Sigmoid colon (tissue), 7 donors: ENCODE measurements at places on chromosomes 1 and 21. TPM values are rescaled to one million over a fixed set of nuclear protein-coding genes. Genes with fewer than 3 reads are reported as not detected.

DNA sequence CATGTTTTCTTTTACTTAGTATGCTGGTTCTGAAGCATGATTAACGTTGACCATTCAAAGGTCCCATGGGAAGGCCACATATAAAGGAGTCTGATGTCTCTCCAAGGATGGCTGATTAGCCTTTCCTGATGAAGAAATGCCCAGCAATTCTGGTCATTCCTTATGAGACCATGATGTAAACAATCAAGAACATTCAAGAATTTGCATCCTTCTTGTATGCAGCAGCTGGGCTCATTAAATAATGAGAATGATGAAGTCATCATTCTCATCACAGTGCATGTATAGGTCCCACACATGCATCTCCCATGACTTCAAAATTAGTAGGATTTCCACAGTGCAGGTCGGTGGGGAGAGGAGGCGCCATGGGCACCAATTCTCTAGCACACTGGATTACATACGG lies 85.4 kb downstream of the APP start:
- no peak for DNase-seq

The SPATA1 gene
- not detected for polyA plus RNA-seq

The MYOM3 gene
- 3.0 TPM for polyA plus RNA-seq

DNA sequence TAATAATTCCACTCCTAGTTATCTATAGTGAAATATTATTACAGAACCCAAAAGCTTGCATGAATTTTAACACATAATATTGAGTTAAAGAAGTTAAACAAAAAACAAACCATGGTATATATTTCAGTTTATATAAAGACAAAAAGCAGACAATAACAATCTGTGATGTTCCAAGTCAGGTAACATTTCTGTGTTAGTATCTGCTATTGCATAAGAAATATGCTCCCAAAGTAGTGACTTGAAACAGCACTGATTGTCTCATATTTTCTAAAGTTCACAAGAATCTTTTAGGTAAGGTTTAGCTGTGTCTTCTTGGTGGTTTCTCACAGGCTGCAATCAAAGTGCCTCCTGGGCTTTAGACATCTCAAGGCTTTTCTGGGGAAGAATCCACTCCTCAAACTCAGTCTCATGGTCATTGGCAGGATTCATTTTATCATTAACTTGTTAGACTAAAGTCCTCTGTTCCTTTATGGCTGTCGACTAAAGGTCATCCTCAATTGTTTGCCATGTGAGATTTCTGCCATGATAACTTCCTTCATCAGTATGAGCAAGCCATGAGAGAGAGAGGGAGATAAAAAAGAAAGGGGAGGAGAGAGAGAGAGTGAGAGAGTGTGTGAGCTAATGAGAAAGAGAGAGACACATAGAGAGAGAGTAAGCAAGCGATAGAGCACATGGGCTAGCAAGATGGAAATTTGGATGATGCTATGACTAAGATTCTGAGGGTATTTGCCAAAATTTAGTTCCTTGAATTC lies 19.9 kb downstream of the GBP1 start:
- DNase-seq = no peak

DNA sequence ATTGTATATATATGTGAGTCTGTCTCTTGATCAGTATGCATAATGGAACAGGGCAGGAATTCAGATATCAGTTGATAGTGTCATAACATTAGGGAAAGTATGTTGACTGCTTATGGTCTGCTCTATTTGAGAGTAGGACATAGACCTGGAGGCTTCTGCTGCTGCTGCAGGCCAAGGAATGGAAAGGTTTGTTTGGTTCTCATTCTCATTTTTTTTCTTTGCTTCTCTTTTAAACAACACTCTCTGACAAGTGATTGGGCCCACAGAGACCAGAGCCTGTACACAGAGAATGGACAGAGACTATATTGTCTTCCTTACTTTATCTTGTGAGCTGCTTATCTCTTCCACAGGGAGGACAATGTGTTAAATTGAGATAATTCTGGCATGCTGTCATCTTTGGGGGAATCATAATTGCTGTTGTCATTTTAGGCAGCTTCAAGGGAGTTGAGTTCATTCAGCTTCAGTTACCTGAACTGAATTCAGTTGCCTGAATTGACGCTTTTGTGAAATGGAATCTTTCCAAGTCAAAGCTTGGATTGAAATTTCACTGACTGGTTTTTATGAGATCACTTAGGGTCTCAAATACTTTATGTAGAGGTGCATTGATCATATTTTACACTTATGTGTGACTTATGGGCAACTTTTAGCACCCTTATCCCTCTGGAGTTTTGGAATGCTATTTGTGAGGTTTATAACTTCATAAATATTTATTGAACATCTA lies 16.9 kb downstream of the CAP1 start:
- no peak for DNase-seq

The TMEM200B gene
- polyA plus RNA-seq = 0.23 TPM
